ENCODE measurements at places on chromosomes 1 and 21.
A peak's percentile ranks its signal among the peaks of the same experiment; 100 is the strongest.

GRCh38 chr1:22184892-22185612 is 42.2 kb upstream of the WNT4 start:
- no peak for DNase-seq

DNA sequence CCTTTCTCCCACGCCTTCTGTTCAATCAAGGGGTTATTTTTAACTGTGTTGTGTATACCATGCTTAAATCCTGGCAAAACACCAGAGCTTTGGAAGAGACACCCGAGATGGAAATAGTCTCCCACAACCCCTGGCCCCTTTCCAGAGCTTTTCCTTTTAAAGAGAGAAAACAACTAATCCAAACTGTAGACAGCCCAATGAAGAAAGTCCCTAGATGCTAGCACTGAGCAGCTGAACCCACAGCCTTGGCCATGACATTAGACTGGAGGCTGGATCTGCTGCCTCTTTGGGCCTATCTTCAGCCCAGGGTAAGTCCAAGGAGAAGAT is 64.9 kb upstream of the ARTN start:
- DNase-seq: no peak

GRCh38 chr1:233570216-233570615 is 43.7 kb upstream of the KCNK1 start:
- DNase-seq: no peak

DNA sequence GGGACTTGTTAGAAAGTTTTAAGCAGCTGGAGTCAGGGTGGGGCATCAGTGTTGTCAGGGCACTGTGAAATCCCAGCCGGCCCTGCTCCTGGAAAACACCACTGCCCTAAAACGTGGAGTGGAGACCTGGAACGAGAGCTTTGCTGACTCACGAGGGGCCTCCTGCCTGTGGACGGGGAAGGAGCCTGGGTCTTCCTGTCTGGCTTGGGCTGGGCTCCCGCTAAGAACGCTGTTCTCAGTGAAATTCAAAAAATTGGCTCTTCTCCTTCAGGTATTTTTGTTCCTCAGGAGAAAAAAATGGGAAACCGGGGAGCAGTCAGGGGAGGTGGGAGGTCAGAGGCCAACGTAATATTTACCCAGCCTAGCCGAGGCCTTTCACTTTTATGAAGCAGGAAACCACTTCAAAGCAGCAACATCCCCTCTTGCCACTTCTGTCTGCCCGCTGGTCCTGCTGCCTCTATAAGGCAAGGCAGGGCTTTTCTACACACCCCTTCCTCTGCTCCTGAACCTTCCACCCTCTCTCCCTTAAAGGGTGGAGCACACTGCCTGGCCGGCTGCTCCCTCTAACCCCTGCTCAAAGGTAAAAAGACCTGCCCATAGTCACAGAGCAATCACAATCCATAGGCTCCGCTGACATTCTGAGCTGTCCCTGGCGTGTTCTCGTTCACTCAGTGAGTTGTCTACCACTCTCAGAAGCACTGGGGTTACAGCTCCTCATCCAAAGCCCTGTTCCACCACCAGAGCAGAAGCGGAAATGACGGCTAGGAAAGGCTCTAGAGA is 8.0 kb downstream of the PLXNA2 start:
- DNase-seq: no peak

- no peak for DNase-seq
These were observed 175.1 kb downstream of the ADSS2 start for GRCh38 chr1:244276646-244277045.

- no peak for DNase-seq
These were observed 102.7 kb downstream of the ZNF281 start for GRCh38 chr1:200306944-200307754.

DNA sequence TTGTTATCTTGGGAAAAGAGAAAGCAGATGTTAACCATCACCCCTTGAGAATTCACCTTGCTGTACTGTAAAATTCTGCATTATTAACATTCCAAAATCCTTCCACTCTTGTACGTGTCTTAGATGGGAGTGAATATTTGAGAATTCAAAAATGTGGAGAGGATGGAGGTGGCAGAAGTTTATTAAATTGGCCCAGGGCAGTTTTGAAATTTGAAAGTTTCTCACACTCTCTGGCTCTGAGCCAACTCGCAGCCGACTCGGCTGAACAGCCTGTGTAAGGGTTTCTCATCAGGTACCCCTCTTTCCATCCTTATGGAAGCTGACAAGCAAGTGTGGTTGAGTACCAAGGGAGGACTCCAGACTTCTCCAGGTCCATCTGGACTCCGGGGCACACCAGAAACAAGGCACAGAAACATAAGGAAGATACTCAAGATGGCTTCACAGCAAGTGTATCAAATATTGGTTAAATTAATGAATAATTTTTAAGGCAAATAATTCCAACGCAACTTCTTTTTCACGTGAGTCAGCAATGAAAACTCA is 45.1 kb downstream of the RRAGC start:
- no peak for DNase-seq

DNA sequence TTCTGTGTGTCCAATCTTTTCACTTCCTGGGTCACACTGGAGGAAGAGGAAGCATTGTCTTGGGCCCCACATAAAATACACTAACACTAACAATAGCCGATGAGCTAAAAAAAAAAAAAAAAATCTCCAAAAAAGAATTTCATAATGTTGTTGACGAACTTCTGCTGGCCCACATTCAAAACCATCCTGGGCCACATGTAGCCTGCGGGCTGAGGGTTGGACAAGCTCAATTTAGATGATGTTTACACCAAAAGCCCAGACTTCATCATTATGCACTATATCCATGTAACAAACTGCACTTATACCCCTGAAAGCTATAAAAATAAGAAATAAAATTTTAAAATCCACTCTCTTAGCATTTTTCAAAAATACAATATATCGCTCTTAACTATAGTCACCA is 187.8 kb upstream of the PTBP2 start:
- no peak for DNase-seq

DNA sequence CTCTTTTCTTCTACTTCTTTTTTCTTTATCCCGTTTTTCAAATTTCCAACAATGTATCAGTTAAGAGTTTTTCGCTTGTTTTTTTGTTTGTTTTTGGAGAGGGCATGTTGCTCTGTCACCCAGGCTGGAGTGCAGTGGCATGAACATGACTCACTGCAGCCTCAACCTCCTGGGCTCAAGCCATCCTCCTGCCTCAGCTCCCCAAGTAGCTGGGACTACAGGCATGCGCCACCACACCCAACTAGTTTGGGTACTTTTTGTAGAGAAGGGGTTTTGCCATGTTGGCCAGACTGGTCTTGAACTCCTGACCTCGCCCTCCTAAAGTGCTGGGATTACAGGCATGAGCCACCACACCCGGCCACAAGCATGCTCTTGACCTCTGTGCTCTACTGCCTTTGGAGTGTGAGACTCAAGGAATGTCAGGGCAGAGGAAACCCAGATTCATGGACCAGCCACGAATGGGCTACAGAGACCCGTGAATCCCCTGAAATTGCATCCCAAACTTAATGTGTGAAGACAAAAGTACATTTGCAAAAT is 65.1 kb upstream of the HSD17B7 start:
- DNase-seq: no peak

DNA sequence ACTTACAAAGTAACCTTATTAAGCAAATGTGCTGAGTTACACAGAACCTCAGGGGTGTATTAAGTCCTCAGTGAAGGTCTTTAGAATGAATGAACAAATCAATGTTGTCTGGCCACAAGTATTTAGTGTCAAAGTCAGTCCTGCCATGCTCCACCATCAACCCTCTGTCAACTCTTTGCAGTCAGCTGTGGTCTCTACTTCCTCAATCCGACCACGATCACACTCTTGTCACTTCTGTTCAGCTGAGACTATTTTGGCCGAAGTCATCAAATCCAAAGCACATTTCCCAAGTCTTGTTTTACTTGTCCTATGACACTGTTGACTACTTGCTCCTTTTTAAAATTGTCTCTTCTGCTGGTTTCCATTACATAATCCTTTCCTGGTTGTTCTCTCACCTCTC is 173.5 kb downstream of the ST6GALNAC5 start:
- no peak for DNase-seq

DNA sequence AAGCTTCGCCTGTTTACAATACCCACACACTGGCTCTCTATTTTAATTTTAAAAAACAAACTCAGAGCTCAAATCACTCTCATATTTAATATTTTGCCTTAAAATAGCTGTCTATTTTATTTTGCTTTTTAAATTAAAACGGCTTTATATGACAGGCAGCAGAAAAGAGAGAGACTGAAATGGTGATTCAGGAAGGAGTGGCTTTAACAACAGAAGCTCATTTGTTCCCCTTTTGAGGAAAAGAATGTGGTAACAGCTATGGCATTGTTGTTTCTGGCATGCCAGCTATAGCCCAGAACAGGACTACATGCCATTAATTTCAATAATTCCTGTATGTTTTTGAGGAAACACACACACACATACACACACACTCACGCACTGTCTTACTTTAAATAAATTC is 234.2 kb upstream of the PTBP2 start:
- DNase-seq: no peak

DNA sequence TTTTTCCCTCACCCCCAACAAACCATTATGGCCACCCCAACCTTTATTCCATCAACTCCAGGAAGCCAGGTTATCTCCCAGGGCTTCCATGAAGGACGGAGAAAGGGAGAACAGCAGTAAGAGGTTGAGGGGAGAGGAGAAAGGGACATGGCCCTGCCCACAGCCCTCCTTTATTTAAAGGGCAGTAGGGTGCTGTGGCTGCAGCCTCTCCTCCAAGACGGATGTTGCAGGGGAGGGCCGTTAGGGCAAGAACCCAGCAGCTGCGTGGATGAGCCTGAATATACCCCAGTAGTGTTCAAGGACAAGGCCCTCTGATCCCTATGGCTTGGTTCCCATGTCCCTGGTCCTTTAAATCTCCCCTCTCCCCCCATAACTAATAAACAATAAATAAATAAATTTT is 5.9 kb downstream of the RXFP4 start:
- DNase-seq: no peak

- no peak for DNase-seq
These were observed 95.7 kb upstream of the WNT4 start for GRCh38 chr1:22238356-22239224.

- DNase-seq: no peak
These were observed 134.1 kb upstream of the ADGRL2 start for GRCh38 chr1:81666586-81666985.

DNA sequence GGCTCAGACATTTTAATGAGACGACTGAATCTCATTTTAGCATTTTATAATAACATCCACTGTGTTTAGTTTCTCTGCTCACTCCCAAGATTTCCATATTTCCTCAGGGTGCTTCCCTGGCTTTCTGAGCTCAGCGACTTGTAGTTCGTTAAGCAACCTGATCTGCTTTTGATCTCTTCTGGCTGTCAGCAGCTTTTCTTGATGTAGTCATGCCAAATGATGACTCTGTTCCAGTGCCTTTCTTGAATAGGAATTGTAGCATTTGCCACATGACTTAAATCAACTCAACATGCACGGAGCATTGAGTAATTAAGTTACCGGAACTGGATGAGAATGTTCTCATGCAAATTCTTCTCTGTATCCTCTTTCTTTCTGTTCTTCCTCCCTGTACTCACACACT is 246.1 kb downstream of the FMN2 start:
- DNase-seq: peak; percentile 70

GRCh38 chr1:186834399-186834958 is 5.7 kb downstream of the PLA2G4A start:
- DNase-seq: no peak

GRCh38 chr21:45064618-45065399 is 9.6 kb upstream of the ADARB1 start:
- no peak for DNase-seq

DNA sequence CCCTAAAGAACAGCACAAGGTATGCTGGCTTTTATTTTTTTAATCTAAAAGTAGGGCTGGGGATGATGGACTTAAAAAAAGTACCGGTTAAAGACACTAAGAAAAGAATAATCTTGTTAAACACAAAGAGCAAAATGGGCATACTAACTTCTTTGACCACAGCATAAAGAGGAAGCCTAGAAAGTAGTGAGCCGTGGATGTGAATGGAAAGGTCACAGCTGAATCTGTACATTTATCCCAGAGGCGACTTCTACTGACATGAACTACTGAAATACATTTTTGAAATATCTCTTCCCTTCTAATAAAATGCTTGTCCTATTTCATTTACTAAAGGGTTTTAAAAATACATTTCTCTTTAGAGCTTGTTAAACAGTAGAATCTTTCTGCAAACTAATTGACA is 140.7 kb downstream of the SLC45A1 start:
- no peak for DNase-seq

- no peak for DNase-seq
These were observed 35.6 kb downstream of the NUF2 start for GRCh38 chr1:163357378-163357777.

GRCh38 chr1:35850051-35850450 is 33.0 kb upstream of the AGO1 start:
- no peak for DNase-seq

GRCh38 chr1:234222561-234223280 is 150.5 kb upstream of the COA6 start:
- no peak for DNase-seq

GRCh38 chr1:238582816-238583215 is 692.1 kb upstream of the ZP4 start:
- DNase-seq: no peak

DNA sequence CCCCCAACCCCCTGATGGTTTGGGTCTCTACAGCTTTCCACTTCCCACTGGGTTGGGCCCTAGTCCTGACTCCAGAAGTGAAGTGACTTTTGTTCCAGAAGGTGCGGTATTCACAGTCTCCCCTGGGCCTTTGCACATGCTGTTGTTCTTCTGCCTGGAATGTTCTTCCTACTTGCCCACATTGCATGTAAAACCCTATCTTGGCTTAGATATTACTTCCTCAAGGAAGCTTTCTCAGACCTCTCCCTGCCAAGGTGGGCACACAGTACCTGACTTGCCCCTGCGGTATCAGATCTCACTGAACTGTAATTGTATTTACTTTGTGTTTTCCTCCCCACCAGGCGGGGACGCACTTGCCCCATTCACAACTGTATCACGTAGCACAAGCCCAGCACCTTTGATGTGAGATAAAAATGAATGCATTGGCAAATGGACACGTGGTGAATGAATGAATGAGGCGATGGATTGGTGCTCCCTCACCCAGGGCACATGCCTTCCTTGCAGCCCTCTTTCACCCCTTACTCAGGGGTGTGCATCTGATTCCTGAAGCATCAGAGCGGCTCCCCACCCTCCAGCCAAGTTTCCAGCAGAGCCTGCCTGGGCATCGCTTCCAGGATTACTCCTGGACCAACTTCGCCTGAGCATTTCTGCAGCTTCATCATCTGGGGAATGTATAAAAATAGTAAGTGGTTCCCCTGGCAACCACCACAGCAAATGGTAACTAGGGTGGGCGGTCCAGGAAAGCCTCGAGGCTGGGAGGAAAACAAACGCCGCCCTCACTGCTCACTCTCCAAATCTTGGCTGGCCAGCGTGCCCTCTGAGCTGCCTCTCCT is 19.8 kb downstream of the NENF start:
- no peak for DNase-seq

Data from HS-5 (cell line).